ENCODE measurements at places on chromosomes 5 and 9.

DNA sequence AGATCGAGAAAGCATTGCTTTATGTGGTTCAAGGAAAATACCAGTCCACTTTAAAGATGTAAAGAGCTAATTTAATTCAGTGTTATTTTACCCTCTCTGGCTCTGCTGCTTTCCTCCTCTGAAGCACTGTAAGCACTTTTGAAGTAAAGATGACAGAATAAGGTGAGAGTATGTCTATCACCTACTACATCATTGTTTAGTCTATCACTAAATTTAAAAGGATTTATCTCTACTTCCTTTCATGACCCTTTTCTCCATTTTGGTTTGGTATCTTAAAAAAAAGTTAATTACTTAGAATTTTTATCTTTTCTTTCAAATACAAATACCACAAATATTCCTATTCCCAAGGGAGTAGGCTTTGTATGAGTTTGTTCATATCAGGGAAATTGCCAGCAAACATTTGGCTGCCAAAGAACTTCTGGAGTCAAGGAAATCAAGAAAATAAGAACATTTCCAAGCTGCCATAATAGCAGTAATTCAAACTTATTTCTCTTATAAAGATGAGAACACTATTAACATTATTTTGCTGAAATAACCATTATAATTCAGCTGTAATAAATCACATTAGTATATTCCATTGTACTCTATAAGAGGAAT is 77.8 kb downstream of the SLC38A9 start:
- no peak for DNase-seq

DNA sequence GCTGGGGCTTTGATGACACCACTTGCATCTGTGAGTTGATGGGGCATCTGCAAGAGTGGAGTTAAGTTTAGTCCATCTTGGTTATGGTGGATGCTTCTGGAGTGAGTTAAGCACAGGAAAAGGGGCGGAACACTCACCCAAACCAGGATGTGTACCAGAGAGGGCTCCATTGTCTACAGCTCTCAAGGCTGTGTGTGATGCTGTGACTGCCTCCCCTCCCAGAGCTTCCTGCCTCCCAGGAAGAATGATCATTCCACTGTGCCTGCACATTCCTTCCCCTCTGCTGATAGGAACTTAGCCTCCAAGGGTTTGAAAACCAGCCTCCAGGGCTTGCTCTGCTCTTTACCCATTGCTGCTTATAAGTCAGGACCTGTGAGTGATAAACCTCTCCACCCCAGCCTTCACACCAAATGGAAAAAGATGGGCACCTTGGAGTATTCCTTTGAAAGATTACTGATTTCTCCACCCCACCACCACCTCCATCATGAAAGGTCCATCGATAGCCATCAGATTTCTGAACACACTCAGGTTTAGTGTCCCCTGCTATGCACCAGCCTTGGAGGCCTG is 160.1 kb upstream of the SPRY4 start:
- no peak for DNase-seq

DNA sequence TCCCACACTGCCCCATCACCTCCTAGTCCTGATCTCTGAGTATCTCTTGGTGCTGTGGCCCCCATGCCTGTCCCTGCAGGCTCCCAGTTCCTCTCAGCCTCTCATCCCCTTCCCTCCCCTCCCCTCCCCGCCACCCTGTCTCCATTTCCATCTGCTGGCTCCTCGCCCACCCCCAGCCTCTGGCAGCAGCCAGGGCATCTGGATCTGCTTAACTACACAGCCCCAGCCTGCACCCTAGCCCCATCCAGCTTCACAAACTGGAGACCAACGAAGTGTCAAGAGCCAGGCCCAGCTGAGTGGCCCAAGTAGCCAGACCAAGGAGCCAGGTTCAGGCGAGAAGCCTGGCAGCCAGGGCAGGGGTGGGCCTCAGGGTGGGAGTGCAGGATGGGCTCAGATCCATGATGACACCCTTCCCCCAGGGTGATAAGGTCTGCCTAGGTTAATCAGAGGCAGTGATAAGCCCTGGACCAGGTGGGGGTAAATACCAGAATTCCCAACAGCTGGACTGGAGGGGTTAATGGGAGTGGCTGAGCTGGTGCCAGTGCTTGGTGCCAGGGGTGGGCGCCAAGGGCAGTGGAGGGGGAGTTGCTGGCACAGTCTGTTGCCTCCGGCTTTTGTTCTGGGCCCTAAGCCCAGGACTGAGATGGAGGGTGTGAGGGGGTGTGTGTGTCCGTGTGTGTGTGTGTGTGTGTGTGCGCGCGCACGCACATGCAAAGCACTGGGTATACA is 2.5 kb downstream of the IL11RA start:
- DNase-seq = no peak

DNA sequence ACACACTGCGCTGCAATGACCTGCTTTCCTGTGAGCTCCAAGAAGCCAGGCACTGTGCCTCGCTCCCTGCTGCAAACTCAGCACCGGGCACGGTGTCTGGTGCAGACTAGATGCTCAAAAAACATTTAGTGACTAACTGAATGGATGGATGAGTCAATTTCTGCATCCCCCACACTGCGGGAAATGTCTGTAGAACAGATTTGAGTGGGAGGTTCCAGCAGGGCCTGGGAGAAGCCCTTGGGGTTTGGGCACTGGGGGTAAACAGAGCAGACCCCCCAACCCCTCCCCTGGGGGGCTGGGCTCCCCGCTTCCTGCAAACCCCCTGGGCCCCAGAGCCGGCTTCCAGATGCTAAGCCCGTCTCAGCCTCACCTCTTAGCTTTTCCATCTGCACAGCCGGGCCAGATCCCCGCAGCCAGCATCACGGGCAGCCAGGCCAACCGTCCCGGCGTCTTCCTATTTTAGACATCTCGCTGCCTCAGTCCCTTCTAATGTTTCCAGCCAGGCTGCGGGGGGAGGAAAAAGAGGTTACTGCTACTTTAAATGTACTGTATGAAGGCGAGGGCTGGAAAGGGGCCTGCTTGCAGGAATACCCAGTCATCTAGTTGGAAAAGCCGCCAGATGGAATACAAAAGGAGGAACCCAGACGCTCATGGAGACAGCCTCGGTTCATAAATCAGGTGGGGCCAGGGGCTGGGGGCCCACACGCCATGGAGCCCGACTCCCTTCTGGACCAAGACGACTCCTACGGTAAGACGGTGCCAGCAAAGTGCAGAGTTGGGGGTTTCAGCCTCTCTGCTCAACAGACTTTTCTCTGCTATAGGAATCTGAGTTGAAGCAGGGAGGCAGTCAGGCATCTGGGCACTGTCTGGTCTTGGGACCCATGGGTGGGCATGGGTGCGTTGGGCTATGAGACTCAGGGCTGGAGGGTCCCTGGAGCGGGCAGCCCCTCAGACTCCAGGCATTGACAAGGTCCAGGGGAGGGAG is 67.1 kb upstream of the GGTA1 start:
- no peak for DNase-seq

DNA sequence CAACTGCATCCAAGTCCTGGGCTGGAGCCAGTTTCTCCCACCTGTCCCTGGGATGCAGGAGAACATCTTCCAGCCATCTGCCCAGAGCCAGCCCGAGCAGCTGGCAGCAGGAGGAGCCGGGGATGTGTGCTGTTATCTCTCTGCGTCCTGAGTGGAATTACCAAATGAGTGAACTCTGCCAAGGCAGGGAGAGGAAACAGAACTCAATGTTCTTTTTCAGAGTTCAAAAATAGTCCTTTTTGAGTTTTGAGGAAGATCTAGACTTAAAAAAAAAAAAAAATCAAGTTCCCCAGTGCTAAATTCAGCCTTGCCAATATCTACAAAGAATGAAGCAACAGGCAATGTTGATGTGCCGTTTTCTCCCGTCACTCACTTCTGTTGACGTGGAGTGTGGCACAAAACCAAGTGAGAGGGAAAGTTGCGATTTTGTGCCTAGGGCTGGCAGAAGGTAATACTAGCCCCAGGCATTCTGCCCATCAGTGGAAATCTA is 56.2 kb downstream of the TMOD1 start:
- DNase-seq = no peak

All from stimulated activated CD4-positive, alpha-beta T cell treated with anti-CD3 and anti-CD28 coated beads, Interleukin-2, amount 100 ng/mL, for 4 hours (primary cell).